Ecto neural progenitor cell (in vitro differentiated cells): ENCODE measurements at places on chromosomes 7 and 10.
A peak's percentile ranks its signal among the peaks of the same experiment; 100 is the strongest.

GRCh38 chr7:7228967-7229366 is 46.6 kb downstream of the C1GALT1 start:
- DNase-seq = no peak

DNA sequence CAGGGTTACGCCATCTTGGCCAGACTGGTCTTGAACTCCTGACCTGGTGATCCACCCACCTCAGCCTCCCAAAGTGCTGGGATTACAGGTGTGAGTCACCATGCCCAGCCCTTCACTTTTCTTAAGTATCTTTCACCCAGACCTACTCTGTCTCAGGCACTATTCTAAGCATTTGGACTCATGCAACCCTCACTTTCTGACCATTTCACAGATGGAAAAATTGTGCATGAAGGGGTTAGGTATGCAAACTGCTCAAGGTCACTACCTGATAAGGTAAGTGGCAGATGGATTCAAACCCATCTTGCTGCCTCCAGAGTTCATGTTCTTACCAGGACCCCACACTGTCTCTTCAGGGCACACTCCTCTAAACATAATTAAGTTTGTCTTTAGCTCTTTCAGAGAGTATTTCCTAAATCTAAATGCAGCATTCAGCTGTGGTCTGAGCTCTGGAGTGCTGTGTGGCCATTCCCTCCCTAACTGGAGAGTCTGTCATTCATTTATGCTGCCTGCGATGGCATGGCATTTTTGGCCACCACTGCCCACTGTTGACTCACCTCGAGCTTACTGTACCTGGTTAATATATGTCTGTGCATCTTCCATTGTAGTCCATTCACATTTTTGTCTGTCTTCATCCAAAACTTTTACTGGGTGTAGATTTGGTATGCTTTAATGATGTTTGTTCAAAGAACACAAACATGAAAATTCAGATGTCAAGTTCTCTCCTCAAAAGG is 88.4 kb downstream of the CCDC71L start:
- no peak for DNase-seq

DNA sequence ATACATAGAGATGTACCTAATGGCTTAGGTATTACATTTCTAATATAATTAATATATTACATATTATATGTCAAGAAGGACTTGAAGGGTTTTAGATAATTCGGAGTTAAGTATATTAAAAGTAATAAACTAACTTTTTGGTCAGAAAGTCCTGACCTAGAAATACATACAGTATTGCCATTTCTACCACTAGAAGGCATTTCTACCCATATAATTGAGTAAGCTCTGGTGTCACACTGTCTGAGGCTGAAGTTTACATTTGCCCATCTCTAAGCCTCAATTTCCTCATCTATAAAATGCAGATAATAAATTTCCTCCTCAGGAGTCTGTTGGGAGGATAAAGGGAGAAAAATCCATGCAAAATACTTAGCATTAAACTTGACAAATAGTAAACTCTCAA is 7.1 kb downstream of the FKBP14 start:
- no peak for DNase-seq

DNA sequence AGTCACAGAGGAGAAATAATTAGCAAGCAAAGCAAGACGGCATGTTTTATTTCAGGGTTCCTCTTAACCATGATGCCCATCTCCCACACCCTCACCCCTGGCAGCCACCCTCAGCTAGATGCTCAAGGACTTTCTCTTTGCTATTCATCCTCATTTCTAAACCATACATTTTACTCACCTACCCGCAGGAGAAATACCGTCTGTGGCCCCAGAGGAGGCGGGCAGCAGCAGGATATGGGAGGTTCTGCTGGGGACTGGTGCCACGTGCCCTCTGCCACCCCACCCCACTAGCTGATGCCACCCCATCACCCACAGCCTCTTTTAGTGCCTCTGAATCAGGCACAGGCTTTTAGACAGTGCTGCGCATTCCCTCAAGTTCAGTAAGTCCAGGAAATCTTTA is 168.7 kb upstream of the ITGB1 start:
- no peak for DNase-seq

DNA sequence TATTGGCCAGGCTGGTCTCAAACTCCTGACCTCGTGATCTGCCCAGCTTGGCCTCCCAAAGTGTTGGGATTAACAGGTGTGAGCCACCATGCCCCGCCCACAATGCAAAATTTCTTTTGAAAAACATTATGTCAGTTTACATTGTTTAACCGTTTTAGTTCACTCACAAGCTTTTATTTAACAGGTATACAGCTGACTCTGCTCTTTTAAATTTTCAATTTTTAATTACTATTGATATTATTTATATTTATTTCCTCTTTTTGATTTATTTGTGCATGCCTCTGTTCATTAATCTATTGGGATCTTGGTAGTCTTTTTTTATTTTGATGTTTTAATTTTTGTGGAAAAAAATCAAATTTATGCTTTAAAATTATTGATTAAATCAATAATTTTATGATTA is 16.9 kb downstream of the ZKSCAN5 start:
- no peak for DNase-seq

DNA sequence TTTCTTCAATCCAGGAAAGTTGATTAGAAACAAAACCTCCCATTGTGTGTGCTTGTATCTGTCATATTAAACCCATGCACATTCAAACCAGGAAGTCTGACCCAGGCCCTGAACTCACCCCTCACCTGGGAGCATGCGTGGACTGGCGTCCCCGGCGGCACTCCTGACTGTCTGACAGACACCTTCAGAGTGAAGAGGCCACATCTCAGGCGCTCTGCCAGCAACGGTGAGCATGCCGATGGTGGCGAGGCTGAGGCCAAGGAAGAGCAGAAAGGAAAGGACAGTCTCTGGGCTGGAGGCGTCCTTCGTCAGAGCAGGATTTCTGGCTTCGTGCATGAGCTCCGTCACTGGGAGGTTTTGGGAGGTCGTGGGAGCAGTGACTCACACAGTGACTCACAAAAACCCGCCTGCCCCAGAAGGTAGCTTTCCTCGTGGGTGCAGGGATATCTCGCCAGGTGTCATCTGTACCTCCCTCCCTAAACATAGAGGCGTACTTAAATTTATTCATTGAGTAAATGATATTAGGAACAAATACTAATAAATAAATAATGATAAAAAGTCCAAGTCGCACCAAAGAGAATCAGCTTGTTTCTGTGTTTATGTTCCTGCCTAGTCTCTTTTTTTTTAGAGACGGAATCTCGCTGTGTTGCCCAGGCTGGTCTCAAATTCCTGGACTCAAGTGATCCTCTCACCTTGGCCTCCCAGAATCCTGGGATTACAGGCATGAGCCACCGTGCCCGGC is 13.5 kb downstream of the IQCE start:
- DNase-seq = no peak

DNA sequence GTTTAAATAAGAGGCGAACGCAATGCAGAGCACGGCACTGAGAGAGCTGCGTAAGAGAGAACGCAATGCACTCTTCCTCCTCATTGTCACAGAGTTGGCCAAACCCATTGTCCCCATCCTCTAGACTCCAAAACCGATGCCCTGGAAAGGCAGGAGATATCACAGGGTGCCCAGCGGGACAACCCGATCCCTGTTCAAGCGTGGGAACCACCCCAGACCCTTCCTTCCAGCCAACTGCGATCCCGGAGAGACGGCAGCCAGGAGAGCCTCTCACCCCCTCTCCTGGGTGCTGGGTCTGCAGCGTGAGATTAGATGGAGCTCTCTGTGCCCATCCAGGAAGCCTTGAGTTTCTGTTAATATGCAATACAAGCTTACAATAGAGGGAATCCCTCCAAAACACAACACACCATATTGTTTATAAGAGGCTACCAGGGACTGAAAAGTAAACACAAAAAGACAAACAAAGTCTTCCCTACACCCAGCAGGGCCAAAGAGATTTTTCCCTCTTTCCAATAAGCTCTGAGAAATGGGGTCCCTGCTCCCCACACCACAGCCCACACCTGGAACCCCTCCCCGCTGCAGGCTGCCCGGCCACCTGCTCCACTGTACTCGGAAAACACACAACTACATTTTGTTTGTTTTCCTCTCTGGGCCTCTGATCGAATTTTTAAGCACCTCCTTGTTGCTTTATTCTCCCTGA is 187.6 kb downstream of the ADARB2 start:
- DNase-seq = no peak

GRCh38 chr7:139989366-139990141 is 73.2 kb downstream of the PARP12 start:
- DNase-seq = no peak

- peak; percentile 76 for DNase-seq
Observed at GRCh38 chr10:23171232-23171876, 20.8 kb upstream of the PTF1A start.

DNA sequence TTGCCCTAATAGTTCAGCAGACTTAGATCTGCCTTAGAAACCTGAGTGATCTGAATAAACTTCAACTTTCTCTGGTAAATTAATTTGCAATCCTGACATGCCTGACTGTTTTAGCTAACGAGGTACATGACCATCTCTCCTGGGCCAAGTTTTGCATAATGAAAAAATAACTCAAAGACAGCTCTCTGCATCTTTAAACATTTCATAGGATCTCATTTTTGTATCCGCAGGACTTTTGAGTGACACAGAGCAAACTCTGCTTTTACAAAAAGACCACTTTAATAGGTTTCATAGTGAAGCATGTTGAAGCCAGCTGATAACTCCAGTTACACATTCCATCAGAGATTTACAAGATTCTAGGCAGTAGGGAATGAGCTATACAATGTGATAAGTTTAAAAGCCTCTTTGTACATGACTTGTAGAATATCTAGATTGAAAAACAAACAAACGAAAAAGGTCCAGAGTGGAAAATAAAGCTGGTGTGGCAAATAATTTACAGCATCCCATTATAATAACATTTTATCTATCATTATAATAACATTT is 2.1 kb downstream of the PRKG1 start:
- no peak for DNase-seq

DNA sequence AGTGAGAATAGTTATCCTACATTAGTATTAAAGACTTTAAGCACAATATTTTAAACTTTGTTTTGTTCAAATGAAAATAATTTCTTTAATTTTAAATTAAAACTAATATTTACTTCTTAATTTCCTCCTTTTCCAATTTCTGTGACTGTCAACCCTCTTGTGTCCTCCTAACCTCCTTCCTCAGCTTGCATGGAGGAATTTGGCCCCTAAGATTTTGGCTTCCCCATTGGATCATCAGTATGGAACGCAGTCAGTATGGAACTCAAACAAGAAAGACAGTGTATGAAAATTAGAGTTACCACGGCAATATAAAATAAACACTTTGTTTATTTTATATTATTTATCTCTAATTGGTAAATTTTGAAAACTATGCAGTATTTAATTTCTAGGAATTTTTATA is 91.2 kb downstream of the CYP51A1 start:
- DNase-seq = no peak

DNA sequence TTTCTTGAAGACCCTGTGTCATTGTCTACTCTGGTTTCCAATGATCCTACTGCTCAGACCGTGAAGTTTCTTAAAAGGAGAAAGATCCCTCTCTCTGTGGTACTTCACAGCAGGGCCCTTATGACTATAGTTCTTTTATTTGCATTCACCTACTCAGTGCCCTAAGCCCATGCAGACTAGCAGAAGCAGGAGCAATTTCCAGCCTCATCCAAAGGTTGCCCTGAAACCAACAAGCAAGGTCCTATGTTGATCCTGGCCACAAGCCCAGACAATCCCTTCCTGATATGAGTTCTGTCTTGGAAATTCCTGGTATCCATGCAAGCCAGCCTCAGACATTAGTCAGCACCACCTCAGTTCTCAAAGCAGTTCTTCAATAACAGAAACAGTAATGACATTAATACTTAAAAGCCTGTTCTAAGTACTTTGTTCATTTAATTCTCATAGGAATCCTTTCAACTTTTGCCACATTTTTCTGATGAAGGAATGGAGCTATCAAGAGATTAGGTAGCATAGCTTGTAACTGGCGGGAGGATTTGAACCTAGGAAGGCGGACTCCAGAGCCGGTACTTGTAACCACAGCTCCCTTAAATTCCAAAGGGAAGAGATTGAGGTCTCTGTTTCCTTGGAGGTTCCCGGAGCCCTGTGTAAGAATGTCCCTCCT is 58.1 kb upstream of the ST8SIA6 start:
- no peak for DNase-seq

GRCh38 chr10:28853195-28853594 is 175.9 kb downstream of the BAMBI start:
- no peak for DNase-seq

- DNase-seq = no peak
Observed at GRCh38 chr7:31049005-31049765, 2.9 kb upstream of the ADCYAP1R1 start.

DNA sequence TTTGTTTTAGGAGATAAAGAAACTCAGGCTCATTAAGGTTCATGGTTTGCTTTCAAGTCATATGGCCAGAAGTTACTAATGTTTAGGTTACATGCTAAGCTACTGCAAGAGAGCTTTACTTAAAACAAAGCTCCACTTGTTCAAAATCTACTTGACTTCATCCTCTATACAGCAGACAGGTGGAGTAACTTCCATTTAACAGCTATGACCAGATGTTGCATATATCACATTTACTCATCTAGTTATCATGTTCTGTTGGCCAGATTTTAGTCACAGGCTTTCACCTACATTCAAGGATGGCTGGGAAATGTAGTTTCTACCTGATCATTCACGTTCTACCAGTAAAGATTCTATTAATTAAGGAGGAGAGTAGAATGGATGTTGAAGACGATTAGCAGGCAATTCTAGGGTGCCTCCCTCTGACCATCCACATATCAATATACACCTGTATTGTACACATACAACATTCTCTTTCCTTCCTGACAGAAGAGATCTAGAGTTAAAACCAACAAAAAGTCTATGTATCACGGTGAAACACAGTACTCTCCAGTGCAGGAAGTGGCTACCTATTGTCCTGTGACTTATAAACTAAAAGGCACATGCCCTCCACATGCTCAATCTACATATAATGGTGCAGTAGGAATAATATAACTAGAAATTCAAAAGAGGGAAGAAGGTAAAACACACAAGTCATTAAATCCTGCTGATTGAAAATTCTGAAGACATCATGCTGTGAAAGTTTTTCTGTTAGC is 488.0 kb downstream of the MDFIC start:
- DNase-seq = no peak

DNA sequence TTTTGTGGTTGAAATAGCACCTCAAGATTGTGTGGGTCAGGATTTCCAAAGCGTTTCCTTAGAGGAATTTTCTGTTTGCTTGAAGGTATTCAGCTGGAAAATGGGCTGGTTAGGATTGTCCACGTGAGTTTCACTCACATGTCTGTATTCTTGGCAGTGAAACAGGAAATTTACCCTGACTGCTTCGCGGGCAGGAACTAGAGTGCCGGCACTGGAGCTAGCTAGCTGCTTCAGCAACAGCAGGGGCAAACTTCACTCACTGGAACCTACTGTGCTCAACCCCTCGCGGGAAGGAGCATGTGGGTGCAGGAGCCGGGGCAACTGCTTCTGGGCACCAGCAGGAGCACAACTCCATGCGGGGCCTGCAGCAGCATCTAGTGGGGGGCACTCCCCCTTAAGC is 38.0 kb upstream of the RTKN2 start:
- no peak for DNase-seq

GRCh38 chr7:32088451-32088881 is 18.3 kb upstream of the PDE1C start:
- peak; percentile 50 for DNase-seq

GRCh38 chr10:69409968-69410367 is 6.8 kb downstream of the TACR2 start:
- no peak for DNase-seq

GRCh38 chr7:81803267-81803666 is 33.4 kb upstream of the HGF start:
- DNase-seq = no peak

- DNase-seq = no peak
Observed at GRCh38 chr7:129841465-129841864, 111.3 kb downstream of the UBE2H start.

- DNase-seq = no peak
Observed at GRCh38 chr7:150686030-150686631, 625 bp downstream of the GIMAP2 start.
